Eye (tissue), 1 donor: ENCODE measurements at places on chromosomes 12 and 14.

DNA sequence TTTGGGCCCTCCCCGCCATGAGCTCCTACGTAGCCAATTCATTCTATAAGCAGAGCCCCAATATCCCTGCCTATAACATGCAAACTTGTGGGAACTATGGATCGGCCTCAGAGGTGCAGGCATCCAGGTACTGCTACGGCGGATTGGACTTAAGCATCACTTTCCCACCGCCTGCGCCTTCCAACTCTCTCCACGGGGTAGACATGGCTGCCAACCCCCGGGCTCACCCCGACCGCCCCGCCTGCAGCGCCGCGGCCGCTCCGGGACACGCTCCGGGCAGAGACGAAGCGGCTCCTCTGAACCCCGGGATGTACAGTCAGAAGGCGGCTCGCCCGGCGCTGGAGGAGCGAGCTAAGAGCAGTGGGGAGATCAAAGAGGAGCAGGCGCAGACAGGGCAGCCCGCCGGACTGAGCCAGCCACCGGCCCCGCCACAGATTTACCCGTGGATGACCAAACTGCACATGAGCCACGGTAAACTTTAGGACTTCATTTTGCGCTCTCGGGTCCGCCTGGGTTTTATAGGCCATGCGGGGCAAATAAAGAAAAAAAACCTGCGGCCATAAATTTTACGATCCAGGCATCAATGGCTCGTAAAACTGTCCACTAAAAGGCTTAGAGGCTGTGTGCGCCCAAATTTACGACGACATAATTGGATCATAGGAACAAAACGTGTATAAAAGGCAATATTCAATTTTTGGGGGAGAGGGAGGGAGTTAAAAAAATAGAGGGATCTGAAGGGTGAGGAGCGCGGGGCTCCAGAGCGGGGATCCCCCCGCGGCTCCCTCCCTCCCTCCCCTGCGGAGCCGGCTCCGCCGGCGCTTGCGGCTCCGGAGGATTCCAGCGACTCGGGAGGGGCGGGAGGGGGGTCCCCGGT lies 493 bp downstream of the HOXC5 start:
- DNase-seq: no peak

DNA sequence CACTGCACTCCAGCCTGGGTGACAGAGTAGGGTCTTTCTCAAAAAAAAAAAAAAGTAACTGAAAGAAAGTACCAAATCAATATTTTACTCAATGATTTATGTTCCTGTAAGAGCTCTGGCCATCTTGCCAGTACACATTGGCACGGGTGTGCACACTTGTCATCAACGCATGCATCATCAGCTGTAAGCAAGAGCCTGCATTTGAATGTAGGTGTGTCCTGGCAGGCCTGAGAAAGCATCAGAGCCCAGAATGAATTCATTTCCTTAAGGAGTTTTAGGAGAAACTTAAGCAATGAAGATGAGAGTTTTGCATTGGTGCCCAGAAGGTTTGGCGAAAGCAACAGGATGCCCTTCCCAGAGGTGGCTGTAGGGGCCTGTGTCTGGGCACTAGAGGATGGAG lies 88.5 kb upstream of the FZD10 start:
- DNase-seq: no peak

GRCh38 chr12:51815571-51815970 lies 32.9 kb downstream of the FIGNL2 start:
- DNase-seq: peak; percentile 25

GRCh38 chr12:92010853-92011701 lies 134.6 kb downstream of the BTG1 start:
- DNase-seq: no peak

DNA sequence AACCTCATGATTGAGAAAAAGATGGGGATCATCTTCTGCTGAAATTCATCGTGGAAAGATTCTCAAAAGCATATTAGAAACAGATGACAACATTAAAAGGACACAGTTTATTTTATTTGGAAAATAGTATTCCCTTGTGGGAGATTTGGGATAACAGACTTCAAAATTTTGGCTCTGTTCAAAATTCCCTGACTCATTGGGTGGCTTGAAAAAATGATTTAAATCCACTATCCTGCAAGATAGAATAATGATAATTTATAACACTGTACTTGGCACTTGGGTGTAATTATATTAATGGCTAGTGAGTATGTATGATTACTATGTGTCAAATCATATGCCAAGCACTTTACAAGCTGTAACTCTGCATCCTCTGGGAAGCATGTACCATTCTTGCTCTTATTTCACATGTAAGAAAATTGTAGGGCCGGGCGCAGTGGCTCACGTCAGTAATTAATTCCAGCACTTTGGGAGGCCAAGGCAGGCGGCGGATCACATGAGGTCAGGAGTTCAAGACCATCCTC lies 128.8 kb downstream of the LMNTD1 start:
- peak; percentile 40 for DNase-seq

GRCh38 chr12:112468046-112468445 lies 49.3 kb downstream of the PTPN11 start:
- DNase-seq: peak; percentile 59

- DNase-seq: no peak
These were observed 53.5 kb upstream of the LDHB start for GRCh38 chr12:21710958-21711775.

DNA sequence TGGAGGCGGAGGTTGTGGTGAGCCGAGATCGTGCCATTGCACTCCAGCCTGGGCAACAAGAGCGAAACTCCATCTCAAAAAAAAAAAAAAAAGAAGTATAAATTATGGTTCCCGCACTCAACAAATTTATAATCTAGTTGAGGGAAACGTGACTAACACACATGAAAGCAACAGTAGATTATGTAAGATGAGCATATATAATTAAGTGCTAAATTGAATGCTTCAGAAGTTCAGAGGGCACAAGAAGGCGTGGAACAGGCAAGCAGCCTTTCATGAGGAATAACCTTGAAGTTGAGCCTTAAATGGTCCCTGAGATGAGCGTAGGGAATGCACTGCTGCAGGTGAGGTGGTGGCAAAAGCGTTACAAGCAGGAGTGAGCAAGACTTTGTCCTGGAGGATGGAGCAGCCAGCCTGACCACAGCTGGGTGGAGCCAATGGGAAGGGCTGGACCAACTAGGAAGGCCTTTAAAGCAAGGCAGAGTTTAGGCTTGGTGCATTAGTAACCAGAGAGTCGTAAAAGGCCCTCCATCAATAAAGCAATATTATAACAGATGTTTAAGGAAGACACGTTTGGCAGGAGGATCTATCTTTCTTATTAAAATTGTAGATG lies 30.6 kb upstream of the TUBA1A start:
- no peak for DNase-seq

GRCh38 chr12:54377007-54377406 lies 7.5 kb downstream of the ZNF385A start:
- DNase-seq: no peak

DNA sequence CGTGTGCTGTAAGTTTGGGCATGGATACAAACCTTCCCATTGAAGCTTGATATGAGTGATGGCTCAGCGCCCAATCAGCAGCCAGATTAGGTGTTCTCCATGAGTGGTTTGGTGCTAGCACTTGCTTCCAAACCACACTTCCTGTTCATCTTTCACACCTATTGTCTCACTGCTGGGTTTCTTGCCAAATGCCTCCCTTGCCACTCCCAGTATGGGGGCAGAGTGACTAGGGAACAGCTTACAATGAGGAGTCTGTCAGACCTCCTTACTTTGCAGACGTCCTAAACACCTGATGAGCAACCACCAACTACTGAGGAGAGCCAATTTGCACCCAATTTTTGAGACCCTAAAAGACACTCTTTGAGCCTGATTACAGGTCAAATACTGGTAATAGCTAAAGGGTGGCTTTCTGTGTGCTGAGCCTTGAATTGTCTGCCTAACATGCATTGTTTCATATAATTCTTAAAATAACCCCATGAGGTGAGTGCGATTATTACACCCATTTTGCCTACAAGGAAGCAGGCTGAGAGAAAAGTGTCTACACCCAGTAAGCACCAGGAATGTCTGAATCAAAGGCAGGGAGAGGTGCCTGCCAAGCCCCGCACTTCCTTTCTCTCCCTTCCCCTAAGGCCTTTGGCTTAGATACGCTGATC lies 48.4 kb upstream of the FOS start:
- no peak for DNase-seq

DNA sequence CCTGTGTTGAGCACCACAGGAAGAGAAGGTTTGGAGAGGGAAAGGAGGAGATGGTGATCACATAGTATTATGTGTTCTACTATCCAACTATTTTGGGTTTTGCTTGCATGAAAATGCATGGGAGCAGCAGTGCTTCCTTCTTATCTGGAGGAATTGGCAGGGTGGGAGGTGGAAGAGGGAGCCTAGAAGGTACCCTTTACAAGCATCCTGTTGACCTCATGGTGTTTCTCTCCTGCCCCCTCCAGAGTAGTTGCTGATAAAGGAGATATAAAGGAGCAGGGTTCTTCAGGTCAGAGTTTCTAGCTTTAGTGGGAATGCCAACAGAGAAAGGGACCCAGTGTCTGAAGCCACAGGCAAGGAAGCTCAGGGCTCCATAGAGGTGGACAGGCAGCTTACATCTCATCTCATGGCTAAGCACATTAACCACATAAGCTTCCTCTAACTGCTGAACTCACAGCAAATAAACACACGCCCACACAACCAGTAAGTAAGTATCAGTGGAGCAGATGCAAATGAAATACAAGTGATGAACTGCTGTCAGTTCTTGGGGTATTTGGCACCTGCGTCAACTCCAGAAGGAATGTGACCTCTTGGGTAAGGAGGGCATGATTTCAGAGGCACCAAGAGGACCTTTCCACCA lies 174.2 kb upstream of the SLC38A2 start:
- no peak for DNase-seq

DNA sequence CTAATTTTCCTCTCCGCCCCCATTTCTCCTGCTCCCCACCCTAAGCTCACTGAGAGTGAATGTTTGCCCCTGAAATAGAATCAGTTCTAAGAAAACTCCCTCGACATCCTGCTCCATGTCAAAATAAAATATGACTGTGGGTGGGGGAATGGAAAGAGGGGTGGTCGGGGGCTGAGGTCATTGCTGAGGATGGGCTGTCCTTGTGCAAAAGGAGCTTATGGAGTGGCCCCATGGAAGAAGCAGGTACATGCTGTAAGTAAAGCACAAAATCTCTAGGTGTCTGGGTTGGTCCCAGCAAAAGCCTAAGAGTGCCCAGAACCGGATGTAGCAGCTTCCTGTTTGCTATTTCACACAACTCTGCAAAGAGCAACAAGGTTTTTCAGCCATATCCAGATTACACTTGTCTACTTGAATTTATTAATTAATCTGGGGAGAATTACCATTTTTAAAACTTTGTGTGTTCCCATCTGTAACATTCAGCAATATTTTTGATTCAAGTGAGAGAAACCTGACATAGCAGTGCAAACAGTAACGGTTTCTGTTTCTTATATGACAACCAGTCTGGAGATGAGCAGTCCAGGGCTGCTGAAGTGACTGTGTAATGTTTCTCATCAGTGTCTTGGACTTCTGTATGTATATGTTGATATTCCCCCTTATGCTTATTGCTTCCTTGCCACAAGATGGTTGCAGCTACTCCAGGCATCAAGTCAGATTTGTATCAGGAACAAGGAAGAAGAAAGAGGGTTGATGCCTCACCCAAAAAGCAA lies 40.4 kb upstream of the GZMB start:
- no peak for DNase-seq

- no peak for DNase-seq
These were observed 30.7 kb upstream of the MANSC4 start for GRCh38 chr12:27810756-27811155.

DNA sequence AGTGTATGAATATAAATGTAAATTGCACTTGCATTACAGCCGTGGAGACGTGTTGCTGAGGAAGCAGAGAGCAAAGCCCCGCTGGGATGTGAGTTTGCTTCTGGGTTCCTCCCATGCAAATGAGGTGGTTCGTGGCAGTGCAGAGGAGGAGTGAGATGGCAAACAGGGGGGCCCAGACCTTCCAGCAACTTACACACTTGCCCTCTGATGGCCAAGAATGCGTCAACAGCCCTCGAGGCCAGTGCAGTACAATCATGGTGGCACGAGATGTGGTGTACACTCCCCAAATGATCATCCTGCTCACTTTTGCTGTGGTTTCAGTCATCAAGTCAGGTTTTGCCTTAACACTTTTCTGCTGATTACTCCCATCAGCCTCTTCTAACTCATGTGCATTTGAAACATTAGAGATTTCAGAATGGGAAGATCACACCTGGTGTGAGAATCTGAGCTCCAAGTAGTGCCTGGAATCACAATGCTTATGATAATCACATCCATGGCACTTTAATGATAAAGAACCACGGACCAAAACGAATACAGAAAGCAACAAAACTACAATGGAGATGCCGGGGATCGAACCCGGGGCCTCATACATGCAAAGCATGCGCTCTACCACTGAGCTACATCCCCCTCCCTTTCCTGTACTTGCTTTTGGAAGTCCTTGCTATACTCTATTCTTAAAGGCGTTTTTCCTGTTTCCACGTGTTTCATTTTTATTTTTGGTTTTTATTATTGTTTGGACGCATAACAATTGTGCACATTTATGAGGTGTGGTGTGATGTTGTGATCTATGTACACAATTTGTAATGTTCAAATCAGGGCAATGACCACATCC lies 7.0 kb upstream of the UBC start:
- DNase-seq: peak; percentile 88

GRCh38 chr12:45794422-45794821 lies 64.9 kb downstream of the ARID2 start:
- DNase-seq: no peak

DNA sequence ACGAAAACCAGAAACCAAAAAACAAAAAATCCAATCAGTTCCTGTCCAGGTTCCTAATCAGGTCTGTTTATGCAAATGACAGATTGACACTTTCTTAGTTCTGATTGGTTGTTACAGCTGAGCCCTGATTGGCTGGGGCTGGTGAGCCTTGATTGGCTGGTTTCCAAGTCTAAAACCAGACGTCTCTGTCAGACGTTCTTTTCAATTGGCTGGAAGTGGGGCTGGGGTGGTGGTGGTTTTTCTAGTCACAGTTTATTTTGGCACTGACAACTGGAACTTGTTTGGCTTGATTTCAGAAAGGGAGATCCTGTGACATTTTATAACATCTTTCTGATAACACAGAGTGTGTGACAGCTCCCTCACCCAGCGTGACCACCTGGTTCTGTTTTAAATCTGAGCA lies 36.1 kb upstream of the PRICKLE1 start:
- no peak for DNase-seq

DNA sequence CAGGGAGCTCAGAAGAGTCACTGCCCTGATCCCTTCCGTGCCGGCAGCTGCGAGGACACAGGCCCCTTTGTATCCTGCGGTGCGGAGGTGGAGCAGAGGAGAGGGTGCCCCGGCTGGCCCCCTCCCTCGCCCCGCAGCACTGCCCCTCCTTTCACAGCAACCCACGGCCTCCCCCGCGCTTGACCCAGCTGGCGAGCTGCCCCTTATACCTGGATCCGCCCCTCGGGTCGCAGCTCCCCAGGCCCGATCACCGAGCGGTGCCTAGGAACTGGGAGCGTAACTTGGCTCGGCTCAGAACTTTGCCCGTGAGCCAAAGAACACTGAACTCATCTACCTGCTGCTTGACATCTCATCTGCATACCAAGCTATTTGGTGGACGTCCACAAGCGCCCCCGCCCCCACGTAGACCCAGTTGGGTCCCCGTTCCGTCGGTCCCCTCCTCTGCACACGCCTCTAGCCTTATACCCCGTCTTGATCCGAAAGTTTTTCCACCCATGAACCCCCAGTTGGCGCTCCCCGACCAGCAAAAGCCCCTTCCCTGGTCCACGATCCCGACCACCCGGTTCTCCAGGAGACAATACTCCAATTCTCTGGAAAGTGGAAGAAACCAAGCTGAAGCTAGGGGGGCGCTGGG lies 697 bp upstream of the DNAJC14 start:
- DNase-seq: no peak
